ENCODE measurements at places on chromosomes 2 and 18.

DNA sequence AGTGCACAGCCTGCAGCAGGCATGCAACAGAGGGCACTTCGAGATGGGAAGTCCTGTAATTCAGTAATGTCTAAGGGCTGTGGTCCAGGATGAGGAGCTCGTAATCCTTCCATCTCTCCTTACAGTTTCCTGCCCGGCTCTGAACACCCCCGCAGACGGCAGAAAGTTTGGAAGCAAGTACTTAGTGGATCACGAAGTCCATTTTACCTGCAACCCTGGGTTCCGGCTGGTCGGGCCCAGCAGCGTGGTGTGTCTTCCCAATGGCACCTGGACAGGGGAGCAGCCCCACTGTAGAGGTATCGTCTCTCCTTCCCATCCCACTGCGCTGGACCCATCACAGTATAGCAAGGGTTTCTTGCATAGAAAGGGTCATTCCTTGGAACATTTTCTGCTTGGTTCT, 26.7 kb downstream of the FBLN7 start:
- DNase-seq = no peak

- DNase-seq = no peak
These were observed 104.2 kb downstream of the TGIF1 start for GRCh38 chr18:3554091-3554601.

GRCh38 chr2:98730707-98731040, 258 bp downstream of the MGAT4A start:
- DNase-seq = no peak

DNA sequence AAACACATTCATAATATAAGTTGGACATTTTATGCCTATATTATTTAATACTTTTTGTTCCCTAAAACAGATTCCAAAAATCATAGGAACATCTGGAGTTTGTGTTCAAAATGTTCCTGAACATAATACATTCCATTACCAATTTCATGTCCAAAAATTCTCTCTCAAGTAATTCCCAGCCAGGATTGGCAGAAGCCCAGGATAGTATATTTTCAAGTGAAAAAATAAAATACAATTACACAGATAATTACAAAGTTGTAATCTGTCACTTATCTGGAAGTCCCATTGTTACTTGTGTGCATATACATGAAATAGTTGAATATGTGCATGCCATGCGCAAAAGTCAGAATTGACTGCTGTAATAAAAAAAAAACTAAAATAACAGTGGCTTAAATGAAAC, 5.2 kb upstream of the SCN7A start:
- no peak for DNase-seq

GRCh38 chr2:38146907-38147307, 71.0 kb upstream of the CYP1B1 start:
- peak; percentile 44 for DNase-seq

DNA sequence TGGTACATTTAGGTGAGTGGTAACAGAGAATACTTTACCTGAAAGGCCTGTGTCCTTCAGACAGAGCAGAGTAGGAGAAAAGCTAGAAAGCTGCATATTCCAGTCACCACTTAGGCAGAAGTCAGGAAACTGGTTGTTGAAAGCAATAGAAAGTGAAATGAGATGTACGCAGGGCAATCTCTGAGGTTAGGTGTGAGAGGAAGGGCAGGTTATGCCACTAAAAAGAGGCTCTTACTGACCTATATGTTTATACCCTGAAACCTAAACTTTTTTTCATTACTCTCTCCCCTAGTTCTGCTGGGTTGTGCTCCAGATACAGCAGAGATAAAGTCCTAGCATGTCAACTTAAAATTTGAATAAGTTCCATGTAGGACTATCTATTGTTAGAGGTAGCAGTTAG, 93.5 kb downstream of the COX7A2L start:
- DNase-seq = no peak

- DNase-seq = no peak
These were observed 105.9 kb downstream of the SOX11 start for GRCh38 chr2:5798084-5798483.

- no peak for DNase-seq
These were observed 126.4 kb downstream of the CDH2 start for GRCh38 chr18:28050545-28050944.

GRCh38 chr2:144233733-144234541, 286.0 kb downstream of the ZEB2 start:
- DNase-seq = no peak

DNA sequence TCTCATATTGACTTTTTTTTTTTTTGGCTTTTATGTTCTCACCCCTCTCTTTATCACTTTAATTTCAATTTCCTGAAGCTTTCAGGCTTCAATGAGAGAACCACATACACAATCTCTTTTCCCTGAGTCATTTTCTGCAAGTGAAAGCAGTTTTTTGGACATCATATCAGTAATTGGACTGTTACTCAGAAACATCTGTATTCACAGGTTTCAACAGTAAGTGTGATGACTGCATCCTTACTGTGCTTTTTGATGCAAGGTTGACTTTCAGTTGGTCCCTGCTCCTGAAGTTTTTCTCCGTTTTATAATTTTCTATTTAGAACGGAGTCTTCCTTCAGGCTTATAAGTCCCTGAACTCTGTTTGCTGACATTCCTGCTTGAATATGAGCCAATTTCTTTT, 70.5 kb upstream of the CCBE1 start:
- DNase-seq = no peak

DNA sequence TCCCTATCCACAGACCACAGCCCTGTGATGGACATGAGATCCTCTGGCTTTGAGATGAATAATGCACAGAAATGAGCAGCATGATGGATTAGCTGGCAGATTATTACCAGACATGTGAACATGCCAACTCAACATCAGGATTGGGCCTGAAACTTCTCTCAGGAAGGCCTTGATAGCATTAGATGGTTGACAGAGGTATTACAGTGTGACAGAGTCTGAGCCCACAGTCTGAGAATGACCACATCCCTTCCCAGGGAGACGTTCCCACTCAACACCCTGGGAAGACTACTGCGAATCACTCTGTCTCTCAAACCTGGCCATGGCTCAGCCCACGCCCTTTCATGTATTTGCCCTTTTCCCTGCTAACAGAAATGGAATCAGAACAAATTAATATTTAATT, 66.9 kb downstream of the BCL11A start:
- no peak for DNase-seq
